ENCODE measurements at places on chromosomes 7 and 10. TPM values are rescaled to one million over a fixed set of nuclear protein-coding genes. Genes with fewer than 3 reads are reported as not detected.

Gene DNAJB12
- total RNA-seq, result 18.2 TPM

Gene CDK1
- total RNA-seq, result 59.5 TPM

Gene OR2A42
- not detected for total RNA-seq

Gene PIK3AP1
- 9.8 TPM for total RNA-seq

Gene ABCF2
- total RNA-seq, result 36.9 TPM

Gene KLF6
- 93.0 TPM for total RNA-seq

Gene MYOF
- 87.9 TPM for total RNA-seq

Gene OR6V1
- total RNA-seq, result not detected

Gene CLEC2L
- not detected for total RNA-seq

Gene ITPRID1
- 0.92 TPM for total RNA-seq

Gene MOGAT3
- total RNA-seq, result not detected

Gene UPK3B
- total RNA-seq, result 2.2 TPM

Gene CRHR2
- total RNA-seq, result 0.51 TPM

Gene LIPN
- total RNA-seq, result not detected

Gene LIPM
- not detected for total RNA-seq

All from tongue (tissue), 3 donors.